ENCODE measurements at places on chromosomes 16 and 17.
A peak's percentile ranks its signal among the peaks of the same experiment; 100 is the strongest.

DNA sequence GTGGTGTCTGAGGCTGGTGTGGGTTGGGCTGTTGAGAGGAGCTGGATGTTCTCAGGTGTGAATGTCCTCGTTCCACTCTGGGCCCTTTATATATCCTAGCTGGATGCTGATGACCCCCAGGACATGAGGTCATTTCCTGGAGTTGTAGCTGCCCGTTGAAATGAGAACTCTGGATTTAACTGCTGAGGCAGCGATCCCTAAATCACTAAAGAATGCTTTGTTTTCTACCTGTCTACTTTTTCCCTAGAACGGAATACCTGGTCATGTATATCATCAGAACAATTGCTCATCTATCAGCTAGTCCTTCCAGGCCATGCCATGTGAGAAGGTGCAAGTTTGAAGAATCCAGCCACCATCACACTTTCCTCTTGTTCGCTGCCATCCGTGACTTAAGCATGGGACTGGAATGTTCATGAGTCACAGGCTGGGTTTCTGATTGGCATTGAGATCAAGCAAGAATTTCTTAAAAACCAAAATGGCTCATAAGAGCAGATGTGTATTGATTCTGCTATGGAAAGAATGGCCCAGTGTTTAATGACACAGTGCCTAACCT, at the start of gene KRTAP2-3:
Gene KRTAP2-3 (minus strand): TSS at position 63 of the 553 bp plus-strand sequence. CDS start 64 bp downstream, outside the sequence.
- peak; percentile 96 for DNase-seq

GRCh38 chr16:60481591-60481990, 1554.6 kb downstream of the CDH8 start:
- no peak for DNase-seq

- DNase-seq = peak; percentile 91
These were observed 48.9 kb downstream of the SLFN5 start for GRCh38 chr17:35291802-35292201.

DNA sequence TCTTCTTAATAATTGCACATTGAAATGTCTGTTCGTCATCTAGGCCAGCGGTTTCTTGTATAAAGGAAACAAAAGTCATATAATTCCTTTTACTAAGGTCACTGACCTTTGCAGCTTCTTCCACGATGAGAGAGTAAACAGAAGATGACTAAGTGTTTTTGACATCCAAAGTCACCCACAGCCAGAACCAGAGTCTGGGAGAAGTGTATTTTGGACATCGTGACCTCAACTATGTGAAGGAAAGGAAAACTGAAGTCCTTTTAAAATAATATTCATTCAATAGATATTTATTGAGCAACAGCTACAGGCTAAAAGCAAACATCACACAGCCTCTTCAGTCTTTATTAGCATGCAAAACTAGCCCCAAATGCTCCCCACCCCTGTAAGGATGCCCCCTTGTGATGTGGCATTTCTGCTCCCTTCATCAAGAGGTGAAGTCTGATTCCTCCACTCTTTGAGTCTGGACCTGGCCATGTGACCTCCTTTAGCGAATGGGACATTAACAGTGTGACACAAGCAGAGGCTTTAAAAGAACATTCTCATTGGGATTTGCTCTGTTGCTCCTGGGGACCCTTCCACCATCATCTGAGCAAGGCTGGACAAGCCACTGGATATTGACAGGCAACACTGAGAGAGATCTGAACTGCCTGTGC, 8.1 kb upstream of the PMP22 start:
- DNase-seq = peak; percentile 98

GRCh38 chr16:57371494-57372371, 557 bp upstream of the CX3CL1 start:
- peak; percentile 6 for DNase-seq

DNA sequence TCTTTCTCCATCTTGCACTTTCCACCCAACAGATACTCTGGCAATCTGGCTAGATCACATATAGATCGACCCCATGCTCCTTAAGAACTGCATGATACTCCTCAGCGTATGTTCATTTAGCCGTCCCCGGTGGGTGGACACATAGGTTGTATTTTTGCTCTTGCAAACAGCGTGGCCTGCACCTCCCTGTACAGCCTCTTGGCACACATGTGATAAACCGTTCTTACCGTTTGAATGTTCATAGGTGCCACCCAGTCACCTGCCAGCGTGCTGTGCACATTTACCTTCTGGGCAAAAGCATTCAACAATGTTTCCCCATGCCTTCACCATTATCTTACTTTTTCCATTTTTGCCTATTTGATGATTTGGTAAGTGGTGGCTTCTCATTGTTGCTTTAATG, 6.2 kb downstream of the TNP2 start:
- DNase-seq = no peak

DNA sequence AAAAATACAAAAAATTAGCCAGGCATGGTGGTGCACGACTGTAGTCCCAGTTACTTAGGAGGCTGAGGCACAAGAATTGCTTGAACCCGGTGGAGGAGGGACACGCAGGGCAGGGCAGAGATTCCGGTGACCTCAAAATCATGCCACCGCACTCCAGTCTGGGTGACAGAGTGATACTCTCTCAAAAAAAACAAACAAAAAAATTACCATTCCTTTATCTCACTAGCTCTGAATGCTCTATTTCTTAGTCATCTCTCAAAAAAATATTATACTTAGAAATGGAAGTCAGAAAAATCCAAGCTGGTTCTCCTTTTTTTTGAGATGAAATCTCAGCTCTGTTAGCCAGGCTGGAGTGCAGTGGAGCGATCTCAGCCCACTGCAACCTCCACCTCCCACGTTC, 40.8 kb downstream of the SPOP start:
- no peak for DNase-seq

DNA sequence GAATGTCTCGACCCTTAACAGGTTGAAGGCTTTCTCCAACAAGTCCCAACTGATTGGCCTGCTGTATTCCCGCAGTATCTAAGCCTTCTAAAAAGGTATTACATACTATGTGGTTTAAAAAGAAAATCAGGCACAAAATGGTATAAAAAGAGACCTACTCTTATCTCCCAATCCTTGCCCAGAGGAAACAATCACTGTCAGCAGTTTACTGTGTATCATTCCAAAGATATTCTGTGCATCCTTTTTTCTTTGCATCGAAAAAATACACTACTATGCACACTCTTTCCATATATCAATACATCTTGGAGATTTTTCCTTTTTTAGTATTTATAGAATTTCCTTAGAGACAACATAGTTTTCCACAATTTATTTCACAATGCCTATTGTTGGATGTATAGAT, 118.8 kb upstream of the TBX2 start:
- DNase-seq = no peak

- DNase-seq = no peak
These were observed 60.4 kb upstream of the MRC2 start for GRCh38 chr17:62566996-62567578.

DNA sequence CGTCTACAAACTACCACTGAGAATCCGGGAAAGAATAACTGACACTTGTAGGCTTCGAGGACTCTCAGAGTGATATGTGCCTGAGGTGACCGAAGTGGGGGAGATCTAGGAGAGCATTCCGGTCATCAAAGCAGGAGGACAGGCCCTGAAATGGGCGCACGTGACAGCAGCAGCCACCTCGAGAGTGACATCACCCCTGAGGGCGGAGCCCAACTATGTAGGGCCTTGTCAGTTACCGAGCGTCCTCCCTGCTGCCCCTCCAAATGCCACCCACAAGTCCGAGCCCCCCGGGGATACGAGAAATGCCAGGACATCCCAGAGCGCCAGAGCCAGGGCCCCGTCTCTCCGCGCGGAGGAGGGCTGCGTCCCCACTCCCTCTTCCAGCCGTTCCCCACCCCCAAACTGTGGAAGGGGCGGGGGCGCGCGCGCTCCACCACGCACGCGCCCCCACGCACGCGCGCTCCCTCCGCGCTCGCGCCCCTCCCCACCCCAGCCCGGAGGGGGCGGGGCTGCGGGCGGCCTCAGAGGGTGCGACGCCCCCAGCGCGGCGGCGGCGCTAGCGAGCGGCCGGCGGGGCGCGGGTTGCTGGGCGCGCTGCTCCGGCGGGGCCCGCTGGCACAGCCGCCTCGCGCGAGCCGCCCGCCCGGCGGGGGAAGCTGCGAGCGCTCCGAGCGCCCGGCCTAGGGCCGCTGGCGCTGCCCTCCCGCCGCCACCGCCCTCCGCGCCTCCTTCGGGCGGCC, at the start of gene TANC2:
Gene TANC2 (plus strand): TSS at position 550 of the 740 bp plus-strand sequence. CDS start 43,325 bp downstream, outside the sequence.
- DNase-seq = peak; percentile 80

GRCh38 chr16:11637320-11637719, 30.9 kb upstream of the SNN start:
- DNase-seq = no peak

DNA sequence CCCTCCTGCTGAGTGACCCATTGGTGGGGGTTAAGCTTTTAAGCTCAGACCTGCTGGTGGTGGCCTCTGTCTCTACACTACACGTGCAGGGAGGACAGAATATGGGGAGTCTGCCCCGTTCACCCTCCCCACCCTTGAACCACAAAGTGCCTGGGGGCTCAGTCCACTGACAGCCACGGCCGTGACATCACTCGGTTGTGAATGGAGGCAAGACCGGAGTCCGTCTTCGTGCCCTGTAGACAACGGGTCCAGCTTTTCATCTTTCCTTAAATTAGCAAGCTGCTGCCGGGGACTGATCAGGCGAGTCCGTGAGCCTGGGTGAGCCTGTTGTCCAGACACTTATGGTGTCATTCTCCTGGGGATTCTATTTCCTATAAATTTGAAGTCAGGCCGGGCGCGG, 67.4 kb downstream of the CRISPLD2 start:
- DNase-seq = no peak

GRCh38 chr17:65936013-65936412, 255.9 kb downstream of the CEP112 start:
- peak; percentile 58 for DNase-seq

GRCh38 chr17:43146649-43147048, 21.5 kb upstream of the BRCA1 start:
- no peak for DNase-seq

- peak; percentile 56 for DNase-seq
These were observed 561 bp downstream of the CCDC47 start for GRCh38 chr17:63772801-63773271.

DNA sequence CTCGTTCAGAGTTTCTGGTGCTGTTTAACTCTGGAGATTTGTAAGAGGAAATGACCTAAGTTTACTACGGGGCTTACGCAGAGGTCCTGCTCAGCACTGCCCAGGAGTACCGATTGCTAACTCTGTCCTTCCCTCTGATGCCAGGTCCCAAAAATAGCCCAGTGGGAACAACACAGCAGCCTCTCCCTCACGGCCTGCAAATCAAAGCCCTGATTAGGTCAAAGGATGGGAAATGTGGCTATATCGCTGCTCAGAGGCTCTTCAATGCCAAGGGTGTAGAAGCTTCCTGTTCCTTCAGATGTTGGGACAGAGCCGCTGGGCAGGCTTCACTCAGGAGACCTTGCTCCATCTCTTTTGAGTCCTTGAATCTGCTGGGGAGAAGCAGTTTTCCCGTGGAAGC, 174.2 kb upstream of the KCNJ16 start:
- DNase-seq = no peak

DNA sequence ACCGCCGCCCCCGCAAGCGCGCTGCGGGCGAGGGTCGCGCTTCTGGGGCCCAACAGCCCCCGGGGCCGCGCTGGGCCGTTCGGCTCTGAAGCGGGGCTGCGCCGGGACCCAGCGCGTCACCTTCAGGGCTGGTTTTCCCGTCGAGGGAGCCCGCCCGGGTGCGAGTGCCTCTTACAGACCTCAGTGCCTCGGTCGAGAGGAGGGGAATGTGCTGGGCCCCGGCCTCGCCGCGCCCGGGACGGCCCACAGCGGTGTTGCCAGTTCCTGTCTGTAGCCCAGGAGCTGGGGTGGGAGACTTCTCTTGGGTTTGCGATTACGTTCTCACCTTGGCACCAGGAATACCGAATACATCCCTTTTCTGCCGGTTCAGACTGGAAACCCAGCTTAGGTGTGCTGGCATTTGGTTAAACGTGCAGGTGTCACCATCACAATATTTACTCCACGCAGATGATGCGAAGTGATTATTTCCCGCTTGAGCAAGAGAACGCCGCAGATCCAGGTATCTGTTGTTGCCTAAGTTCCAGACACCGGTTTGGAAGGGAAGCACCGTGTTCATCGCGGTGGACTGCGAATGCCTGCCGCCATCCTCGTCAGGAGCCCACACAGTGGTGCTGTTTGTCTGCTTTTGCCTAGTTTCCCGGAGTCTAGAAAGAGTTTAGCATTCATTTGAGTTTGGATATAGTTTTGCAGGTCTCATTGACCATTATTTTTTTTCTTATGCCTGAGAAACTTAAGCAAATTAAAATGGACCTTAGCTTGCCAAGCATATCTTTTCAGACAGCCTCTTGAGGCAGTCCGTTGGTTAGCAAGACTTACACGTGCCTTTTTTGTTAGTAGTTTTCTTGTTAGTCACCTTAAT, 914 bp downstream of the MAP1LC3B start:
- DNase-seq = peak; percentile 55

DNA sequence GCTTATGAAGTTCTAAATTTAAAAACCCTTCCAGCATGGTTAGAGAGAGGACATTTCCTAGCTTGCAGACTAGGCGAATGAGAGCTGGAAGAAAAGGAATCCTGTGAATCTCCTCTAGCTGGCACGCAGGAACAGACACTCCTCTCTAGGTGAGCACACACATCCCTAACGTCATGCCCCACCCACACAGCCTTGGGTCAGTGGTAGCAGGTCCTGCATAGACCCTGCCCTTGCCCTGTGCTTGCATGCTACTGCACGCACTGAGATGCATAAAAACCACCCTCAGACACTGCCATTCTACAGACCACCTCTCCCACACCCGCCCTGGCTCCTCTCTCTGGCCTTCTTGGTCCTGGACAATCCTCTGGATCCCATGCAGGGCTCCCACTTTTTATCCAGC, 23.5 kb downstream of the CES1 start:
- no peak for DNase-seq

GRCh38 chr17:62671553-62671952, 44.1 kb downstream of the MRC2 start:
- DNase-seq = no peak

- no peak for DNase-seq
These were observed 64.5 kb upstream of the NLK start for GRCh38 chr17:27977751-27978688.

- DNase-seq = no peak
These were observed 135.6 kb upstream of the IRX3 start for GRCh38 chr16:54422159-54422558.

DNA sequence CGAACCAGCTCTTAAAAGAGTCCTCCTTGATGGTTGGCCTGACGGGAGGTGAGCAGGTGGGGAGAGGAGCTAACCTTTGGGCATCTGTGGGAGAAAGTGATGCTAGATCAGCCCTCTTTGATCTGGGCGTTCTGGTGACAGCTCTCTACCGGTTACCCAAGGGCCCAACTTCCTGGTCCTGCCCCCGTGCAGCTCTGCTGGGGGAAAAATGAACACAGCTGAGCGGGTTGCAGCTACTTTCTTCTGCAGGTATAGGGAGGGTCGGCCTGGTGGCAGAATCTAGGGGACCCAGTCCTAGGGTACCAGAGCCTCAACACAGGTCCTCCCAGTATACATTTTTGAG, 2.9 kb downstream of the SHISA9 start:
- DNase-seq = no peak

GRCh38 chr17:20927308-20927977, 115.4 kb downstream of the USP22 start:
- no peak for DNase-seq

- DNase-seq = no peak
These were observed 91.4 kb downstream of the C16orf78 start for GRCh38 chr16:49464877-49465504.
